NCI-H1436 (cell line): ENCODE measurements at places on chromosomes 16 and 17.
A peak's percentile ranks its signal among the peaks of the same experiment; 100 is the strongest.

DNA sequence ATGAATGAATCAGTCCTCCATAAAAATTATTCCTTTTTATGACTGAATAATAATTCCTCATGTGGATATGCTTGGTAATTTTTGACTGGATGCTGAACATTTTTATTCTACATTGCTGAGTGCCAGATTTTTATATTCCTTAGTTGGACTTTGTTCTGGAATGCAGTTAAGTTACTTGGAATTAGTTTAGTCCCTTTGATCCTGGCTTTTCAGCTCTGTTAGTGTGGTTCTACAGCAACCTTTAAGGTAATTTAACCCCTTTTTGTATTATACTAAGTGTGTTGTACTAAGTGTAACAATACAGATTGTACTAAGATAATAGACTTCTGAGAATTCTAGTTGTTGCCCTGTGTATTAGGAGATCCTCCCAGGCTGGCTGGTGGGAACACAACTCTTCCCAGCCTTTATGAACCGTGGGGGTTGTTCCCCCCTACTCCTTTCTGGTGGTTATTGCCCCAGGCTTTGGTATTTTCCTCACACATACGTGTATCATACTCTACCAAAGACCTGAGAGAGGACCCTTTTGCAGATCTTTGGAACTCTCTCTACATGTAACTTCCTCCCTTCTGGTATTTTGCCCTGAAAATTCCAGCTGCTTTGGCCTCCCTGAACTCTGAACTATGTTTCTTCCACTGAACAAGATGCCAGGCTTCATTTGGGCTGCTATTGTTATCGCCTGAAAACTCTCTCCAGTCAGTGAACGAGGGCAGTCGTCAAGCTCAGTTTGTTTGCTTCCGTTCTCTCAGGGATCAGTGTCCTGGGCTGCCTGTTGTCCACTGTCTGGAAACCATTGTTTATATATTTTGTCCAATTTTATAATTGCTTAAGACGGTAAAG, 30.5 kb downstream of the TANGO6 start:
- no peak for DNase-seq

DNA sequence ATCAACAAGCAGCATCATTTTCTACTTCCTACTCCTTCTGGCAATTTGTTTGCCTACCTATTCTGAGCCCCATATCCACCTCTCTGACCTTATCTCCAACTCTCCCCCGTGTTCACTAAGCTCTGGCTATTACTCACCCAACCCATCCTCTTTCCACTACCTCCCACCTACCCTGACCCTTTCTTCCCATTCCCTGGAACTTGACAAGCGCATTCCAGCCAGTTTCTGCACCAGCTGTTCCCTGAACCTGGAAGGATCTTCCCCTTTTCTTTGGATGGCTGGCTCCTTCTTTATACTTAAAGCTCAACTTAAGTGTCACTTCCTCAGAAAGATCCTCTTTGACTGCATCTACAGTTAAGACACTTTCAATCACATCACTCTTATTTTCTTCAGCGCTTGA, 2.2 kb downstream of the DCUN1D3 start:
- DNase-seq, result no peak

GRCh38 chr17:31574458-31574857, 183.0 kb downstream of the RAB11FIP4 start:
- DNase-seq, result no peak

DNA sequence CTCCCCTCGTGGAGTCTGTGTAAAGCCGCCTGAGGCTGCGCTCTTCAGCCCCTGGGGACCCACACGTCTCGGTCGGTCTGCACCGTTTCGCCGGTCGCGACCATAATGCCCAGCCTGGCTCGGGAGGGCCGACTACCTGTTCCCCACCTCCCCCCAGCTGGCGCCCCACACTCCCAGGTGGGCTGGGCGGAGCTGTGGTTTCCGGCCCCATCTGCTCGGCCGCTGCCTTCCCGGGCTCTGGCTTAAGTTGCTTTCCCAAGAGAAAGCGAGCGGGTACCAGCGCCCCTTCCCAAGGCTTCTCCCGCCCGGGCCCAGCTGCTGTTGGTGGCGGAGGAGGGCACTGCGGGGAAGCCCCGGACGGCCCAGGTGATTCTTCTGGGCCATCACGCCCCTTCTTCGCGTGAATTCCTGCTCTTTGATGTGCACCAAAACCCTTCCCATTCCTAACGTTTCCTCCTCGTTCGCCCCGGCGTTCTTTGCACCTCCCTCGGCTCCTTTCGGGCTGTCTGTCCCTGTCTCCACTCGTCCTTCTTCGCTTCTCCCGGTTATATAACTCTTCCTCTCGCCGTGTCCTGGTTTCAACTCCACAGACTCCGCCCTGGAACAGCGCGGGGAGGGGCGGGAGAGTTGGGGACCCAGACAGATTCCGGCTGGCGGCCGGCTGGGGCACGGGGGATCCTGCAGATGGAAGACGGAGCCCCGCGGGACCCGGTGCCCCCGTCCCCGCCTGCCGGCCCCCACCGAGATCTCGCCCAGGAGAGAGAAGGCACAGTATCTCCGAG, 2.0 kb downstream of the KDM6B start:
- peak; percentile 53 for DNase-seq

GRCh38 chr17:16875662-16876061, 96.3 kb downstream of the TNFRSF13B start:
- no peak for DNase-seq
